Activated CD4-positive, alpha-beta T cell treated with anti-CD3 and anti-CD28 coated beads for 48 hours (primary cell): ENCODE measurements at places on chromosomes 16 and 17.

- DNase-seq, result no peak
These were observed 100.5 kb downstream of the PLCG2 start for GRCh38 chr16:81879625-81880024.

DNA sequence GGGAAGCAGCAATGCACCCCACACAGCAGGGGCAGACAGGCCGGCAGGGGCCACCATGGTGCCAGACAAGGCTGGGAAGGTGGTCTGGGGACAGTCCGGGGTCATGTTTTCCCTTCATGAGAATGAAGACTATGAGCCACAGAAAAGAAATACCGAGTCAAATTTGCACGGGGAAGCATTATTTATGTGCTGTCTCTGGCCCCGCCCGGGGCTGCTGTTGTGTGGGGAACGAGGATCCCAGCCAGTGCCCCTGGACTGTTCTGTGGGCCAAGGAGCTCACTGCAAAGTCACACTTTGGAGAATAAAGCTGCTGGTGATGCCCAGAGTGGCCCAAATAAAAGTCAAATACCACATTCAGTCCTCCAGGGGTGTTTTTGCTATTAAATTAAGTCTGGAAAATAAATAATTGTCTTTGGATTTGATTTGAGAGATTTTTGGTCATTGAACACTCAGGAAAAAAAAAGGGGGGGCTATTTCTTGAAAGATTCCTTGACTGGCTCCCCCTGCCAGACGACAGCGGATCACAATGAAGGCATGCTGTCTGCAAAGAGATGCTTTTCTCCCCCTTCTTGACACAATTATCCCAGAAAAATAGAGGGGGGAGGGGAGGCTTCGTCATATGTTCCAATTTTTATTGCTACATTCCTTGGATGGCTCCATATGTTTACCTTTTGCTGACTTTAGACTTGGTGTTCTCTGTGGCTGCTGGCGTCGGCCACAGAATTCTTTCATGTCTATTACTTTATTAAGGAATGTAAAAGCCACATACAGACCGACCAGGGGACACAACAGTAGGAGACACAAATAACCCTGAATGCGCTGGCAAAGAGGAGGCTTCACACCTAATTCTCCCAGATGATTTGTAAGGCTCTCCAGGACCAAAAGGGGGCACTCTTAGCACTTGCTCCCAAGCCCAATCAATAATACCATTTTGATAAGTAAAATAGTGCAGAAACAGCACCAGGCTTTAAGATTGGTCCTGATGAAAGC is 27.1 kb upstream of the ANKFN1 start:
- peak; percentile 6 for DNase-seq

DNA sequence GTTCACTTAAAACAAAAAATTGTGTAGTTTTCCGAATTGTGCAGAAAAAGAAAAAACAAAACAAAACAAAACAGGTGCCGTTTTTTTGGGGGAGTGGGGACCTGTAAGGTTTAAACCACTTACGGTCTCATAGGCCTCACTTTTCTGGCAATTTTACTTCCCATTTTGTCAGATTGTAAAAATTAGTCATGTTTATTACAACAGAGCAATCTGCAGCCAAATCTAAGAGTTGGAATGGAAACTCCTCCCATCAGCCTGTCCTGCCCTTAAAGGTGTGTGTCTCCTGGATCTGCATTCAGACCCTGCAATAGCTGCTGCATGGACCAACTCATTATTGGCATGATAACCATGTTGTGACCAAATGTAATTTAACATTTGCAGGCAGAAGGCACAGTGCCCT is 8.2 kb upstream of the SALL1 start:
- no peak for DNase-seq

DNA sequence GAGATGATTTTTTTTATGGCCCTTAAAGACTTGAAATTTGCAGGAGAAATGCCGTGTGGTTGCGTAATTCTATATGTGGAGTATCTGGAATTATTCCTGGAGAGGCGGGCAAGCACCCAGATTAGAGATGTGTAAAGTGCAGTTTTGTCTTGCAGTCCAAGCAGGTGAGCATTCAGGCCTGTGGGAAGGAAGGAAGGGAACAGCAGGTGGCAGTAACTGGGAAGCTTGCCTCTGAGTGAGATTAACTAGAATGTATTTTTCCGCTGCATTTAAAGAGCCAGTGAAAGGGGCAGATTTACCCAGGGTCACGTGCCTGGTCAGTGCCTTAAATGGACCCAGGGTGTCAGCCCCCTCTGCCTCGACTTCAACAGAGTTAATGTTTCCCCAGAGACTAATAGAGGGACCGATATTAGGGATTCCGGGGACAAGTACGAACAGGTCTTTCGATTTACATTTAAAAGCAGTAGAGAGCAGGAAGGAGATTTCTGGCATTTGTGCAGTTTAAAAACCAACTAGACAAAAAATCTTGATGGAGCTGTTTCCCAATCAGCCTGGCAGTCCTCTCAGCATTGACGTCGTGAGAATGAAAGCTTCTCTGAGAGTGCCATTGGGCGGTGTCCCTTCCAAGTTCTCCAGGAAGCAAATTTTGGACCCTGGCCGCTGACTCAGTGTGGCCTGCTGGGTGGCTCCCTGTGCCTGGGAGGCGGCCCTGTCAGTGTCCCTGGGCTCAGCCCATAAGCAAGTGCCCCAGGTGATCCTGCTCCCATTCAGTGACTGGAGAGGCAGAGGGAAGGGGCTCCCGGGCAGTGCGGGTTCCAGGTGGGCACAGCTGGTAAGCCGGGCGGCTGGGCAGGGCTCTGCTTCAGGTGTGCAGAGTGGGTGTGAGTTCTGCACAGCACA is 38.2 kb downstream of the KSR1 start:
- DNase-seq, result no peak

- no peak for DNase-seq
These were observed 346.9 kb upstream of the PSMD7 start for GRCh38 chr16:73949574-73950320.

DNA sequence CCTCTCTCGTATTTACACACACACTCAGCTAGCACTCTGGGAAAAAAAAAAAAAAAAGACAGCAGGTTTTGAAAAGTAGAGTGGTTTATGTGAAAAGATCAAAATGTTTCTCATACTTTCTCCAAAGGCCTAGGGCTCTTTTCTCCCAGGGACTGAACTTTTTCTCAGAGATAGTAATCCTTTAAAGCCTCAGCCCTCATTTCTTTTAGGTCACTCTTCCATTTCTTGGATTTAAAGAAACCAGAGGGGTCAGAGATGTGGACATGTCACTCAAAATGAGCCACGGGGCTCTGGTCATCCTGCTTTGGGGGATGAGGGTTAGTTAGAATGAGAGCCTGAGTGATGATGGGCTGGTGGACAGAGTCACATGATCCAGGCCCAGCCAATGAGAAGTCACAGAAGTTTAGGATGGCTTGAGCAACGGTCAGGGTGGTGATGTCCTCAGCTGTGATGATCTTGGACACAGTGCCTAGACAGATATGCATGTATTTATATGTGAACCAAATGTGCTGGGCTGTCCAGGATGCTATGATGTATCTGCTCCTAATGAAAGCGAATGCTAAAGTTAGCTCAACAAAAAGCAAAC is 33.7 kb upstream of the AXIN2 start:
- DNase-seq, result no peak

DNA sequence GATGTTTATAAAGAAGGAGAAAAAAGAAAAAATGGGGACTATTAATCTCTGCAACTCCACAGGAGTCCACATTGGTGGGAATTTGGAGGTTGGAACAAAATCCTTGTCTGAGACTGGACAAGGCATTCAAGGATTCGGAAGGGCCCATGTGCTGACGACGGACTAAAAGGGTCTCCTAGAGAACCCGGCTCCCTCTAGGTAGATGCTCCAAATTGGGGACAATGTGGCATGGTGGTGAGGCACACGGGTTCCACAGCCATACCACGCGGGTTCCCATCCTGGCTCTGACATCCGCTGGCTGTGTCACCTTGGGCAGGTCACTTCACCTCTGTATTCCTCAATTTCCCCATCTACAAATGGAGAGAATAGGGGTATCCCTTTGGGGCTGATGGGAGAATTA is 227.4 kb downstream of the C16orf78 start:
- no peak for DNase-seq

- no peak for DNase-seq
These were observed 6.5 kb upstream of the PRR29 start for GRCh38 chr17:63991611-63992010.

GRCh38 chr17:13728781-13729180 is 127.1 kb upstream of the HS3ST3A1 start:
- DNase-seq, result no peak

GRCh38 chr16:11413907-11414595 is 68.8 kb downstream of the RMI2 start:
- no peak for DNase-seq
